MG63 (cell line): ENCODE measurements at places on chromosomes 12 and 14. TPM values are rescaled to one million over a fixed set of nuclear protein-coding genes. Genes with fewer than 3 reads are reported as not detected.

- peak; percentile 41 for DNase-seq
Measured at GRCh38 chr14:68843471-68844209, 50.8 kb upstream of the ZFP36L1 start.

DNA sequence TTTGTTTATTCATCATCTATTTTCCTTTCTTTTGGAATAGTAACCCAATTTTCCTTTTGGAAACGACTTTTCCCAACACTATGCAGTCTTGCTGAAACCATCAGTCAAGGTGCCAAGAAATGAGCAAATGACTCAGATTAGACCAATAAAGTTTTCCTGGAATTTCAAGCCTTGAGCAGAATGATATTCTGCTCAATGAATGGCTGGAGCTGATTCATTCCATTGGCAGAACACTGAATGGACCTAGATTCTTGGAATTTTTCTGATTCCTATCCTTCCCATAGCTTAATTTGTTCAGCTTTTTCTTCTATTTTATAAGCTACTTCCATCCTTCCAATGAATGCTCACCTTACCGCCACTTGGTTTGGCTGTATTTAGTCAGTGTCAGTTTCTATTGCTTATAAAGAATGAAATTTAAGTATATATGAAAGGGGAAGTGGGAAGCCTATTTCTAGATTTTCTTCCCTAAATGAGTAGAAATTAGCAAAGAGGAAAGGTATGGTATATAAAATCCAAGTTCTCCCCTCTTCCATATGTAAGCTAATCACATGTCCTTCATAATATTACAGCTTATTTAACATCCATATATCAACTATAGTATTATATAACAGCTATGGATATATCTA is 89.0 kb downstream of the C14orf39 start:
- DNase-seq = no peak

GRCh38 chr12:75953312-75953906 is 78.2 kb downstream of the PHLDA1 start:
- DNase-seq = peak; percentile 33

Gene SLC15A4
- total RNA-seq = 20.9 and 26.9 TPM in 2 replicates

Gene ZCRB1
- 32.1 and 42.6 TPM in 2 replicates for total RNA-seq

GRCh38 chr12:54082397-54082892 is 28.8 kb downstream of the HOXC4 start:
- DNase-seq = no peak

- DNase-seq = no peak
Measured at GRCh38 chr12:14403711-14404196, 38.3 kb downstream of the ATF7IP start.

Gene GARIN6
- total RNA-seq = not detected in 2 replicates
